ENCODE measurements at places on chromosomes 16 and 17.

DNA sequence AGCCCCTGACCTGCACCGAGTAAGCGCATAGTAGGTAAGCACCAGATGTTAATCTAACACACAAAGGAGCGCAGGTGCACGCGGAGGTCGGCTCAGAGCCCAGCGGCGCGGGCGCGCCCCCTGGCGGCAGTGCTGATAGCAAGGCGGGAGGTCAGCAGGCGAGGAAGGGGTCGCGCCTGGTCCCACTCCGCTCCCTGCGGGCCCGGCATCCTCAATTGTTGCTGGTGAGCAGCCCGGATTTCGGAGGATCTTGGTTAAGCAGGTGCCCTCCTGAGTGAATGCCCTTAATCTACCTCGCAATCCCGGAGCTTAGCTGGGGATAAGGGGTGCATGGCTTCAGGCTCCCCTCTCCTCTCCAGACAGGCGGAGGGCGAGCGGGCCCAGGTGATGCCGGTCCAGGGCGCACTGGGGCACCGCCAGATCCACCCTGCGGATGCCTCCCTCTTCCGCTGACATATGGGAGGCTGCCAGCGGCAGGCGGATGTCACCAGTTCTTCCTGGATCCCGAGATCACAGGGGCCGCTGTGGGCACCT, 4.0 kb upstream of the WNT3 start:
- DNase-seq, result peak; percentile 9

DNA sequence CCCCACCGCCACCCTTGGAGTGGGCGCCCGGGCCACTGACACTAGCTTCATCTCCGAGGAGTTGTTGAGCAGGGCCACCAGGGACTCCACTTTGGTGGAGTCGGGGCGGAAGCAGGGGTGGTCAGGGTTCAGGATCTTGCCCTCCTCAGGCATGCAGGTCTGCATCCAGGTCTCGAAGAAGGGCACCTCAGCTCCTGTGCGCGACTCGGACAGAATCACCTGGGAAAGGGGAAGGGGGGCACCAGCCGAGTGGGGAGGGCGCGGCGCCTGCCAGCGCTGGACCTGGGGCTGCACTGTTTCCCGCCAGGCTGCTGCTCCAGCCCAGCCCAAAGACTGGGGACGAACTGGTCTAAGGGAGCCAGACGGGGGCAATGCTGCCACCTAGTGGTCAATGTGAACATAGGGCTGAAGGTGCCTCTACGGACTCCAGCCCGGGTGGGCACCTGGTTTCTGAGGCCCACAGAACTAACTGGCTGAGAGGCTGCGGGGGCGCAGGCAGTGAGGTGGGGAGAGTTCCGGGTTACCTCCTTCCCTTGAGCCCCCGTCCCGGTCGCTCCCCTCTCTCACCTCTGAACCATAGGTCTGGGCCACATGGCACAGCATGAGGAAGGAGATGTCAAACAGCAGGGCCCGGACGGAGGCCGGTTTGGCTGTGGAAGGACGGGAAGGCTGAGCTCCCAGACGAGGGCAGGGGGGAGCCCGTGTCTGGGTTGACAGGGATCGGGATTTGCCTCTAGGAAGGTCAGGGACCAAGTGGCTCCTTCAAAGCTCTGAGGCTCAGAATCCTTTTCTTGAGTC, 11.8 kb downstream of the CSF3 start:
- DNase-seq, result peak; percentile 59

- no peak for DNase-seq
Observed at GRCh38 chr16:2015117-2015946, 4.3 kb upstream of the NPW start.

DNA sequence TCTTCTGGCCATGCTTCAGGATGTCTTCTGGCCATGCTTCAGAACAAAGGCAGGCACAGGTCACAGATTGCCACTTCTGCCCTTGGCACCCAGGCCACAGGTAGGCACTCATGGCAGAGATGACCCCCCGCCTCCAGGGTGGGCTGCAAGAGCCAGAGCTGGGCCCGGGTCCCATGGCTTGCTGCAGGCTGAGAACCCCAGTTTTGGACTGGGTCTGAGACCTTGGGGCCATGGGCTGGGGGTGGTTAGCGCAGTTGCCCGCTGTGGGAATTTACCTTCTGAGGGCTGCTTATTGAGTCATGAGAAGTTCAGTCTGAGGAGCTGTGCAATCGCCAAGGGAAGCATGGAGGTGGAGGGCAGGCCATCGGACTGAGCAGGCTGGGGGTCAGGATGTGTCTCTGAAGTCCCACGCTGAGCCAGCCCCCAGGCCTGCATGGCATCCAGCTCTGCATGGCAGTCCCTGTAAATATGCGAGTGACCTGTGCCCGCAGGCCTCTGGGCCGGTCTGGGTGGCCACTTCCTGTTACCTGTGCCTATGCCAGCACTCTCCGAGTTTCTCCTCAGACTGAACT, 1.7 kb downstream of the ANKRD13B start:
- no peak for DNase-seq

- DNase-seq, result no peak
Observed at GRCh38 chr16:73794994-73795393, 501.6 kb upstream of the PSMD7 start.

DNA sequence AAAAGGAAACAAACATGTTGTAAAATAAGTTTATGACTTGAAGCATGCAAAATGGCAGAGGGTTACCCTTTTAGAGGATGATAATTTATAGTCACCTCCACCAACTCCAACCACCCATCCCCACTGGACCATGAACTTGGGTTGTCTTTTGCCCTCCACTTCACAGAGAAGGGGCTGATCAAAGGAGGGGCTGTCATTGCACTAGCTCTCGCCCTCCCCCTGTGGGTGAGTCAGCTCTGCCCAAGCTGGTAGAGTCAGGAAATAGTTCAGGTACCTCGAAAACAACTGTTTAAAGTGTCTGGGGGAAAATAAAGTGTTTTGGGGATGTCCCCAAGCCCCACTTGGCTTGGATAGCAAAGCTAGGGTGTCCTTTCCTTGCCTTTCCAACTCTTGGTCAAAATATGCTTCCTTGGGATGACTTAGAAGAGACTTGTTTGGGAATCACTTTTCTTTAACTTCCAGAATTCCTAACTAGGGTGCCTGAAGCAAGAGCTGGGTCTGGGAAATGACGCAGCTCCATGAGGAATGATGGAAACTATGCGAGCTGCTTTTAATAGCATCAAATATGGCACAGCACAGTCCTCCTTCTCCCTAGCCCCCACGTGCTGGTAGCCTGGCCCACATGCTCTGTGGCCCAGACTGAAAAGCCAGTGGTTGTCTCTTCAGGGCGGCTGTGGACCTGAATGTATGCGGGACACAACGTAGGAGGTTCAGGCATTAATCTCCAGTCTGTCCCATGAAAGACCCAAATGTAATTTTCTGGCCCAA, 40.7 kb downstream of the TBX4 start:
- DNase-seq, result no peak

GRCh38 chr17:81578561-81579225, 26.5 kb upstream of the FAAP100 start:
- peak; percentile 11 for DNase-seq

GRCh38 chr16:75445298-75445697, 12.0 kb upstream of the CFDP1 start:
- DNase-seq, result no peak

DNA sequence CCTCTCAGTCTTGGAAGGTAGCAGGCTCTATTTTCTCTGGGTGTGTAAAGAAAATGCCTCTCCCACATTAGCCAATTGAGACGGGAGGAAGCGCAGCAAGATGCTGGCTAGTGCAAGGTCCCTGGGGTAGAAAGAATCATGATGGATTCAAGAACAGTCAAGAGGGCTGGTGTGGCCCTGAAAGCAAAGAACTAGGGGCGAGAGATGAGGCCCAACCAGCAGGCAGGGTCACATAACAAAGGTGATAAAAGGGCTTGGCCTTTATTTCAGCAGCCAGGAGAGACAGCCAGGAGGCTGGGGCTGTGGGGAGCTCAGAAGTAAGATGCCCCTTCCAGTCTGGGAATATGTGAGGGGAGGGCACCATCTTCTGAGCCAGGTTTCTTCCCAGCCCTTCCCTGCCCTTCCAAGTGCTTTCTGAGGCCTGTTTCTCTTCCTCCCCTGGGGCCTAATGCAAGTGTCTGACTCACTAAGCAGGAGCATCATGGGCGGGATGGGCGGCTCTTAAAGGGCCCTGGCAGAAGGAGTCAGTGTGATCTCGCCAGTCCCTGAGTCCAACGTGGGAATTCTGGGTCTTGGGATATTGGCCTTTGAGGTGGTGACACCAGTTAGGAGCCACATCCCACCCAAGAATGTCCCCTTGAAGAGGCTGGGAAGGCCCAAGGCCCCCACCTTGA, 3.9 kb upstream of the NLRC5 start:
- no peak for DNase-seq

DNA sequence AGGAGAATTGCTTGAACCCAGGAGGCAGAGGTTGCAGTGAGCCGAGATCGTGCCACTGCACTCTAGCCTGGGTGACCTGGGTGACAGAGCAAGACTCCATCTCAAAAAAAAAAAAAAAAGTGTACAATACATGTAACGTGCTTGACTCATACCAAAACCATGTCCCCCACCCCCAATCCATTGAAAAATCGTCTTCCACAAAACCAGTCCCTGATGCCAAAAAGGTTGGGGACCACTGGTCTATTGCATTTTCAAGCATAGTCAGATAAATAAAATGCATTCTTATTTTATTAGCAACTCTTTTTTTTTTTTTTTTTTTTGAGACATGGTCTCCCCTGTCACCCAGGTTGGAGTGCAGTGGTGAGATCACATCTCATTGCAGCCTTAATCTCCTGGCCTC, 52.1 kb downstream of the COPRS start:
- no peak for DNase-seq

GRCh38 chr16:58249388-58249779, 45.4 kb downstream of the PRSS54 start:
- DNase-seq, result no peak

GRCh38 chr17:34241062-34241461, 14.0 kb upstream of the CCL2 start:
- DNase-seq, result no peak

DNA sequence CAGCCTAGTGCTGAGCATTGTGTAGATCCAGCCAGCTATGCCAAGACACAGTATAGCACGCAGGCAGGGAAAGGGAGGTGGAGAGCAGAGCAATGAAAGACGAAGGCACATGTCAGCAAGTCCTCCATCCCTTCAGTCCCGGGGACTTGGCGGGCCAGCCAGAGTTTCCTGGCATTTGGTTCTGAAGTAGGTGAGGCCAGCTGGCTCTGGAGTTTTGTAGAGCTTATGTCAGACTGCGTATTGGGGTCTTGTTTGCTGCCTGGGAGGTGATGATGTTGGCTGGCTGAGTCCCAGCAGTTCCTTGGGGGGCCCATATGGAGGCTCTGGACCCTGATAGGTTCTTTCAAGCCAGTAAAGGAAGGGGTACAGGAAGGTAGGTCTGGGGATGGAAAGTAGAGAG, 55.7 kb upstream of the AKTIP start:
- no peak for DNase-seq

DNA sequence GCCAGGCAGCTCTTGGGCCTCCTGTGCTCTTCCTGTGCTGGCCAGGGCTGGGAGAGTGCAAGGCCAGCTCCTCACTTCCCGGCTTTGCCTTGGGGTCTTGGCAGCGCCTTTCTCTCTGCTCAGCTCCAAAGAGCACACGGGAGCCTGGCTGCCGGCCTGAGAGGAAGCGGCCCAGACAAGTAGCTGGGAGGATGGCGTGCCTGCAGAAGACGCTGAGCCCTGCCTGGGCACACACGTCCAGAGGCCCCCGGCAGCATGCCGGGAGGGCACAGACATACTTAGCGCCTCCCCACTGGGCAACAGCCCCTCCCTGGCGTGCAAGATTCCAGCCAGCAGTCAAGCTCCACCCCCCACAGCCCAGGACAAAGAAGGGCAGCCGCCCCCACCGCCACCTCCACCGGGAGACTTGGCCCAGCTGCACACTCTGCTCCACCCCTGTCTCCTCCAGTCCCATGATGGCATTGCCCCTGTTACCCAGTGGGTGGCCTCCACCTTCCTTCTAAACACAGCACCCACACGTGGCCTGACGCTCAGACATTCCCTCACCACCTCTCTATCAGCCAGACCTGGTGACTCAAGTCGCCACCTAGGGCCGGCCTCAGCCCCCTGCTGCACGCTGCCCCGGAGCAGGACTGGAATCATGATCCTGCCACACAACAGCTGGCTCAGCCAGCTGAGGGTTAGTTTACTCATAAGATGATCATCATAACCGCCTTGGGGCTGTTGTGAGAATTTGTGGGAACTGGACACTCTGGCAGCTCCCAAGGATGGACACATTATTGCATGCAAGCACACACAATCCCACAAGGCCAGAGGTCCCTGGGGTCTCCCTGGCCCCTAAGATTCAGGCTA, 12.4 kb downstream of the SGCA start:
- DNase-seq, result peak; percentile 32

GRCh38 chr17:83065660-83066542, 13.5 kb upstream of the METRNL start:
- no peak for DNase-seq

GRCh38 chr16:57041182-57042156, 50.9 kb upstream of the CPNE2 start:
- DNase-seq, result peak; percentile 81

- DNase-seq, result no peak
Observed at GRCh38 chr17:17876959-17877528, 40.3 kb upstream of the SREBF1 start.

DNA sequence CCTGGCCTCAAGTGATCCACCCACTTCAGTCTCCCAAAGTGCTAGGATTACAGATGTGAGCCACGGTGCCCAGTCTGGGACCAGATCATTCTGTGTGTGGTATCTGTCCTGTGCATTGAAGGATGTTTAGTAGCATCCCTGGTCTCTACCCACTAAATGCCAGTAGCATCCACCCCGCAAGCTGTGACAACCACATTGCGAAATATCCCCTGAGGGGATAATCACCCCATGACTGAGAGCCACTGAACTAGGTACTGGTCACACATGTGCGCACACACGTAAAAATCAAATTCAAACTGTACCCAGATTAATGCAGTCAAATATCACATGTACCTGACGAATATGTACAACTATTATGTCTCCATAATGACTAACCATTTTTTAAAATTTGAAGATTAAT, 35.8 kb downstream of the TEKT5 start:
- DNase-seq, result no peak

GRCh38 chr17:59284317-59284716, 47.1 kb upstream of the YPEL2 start:
- DNase-seq, result no peak

GRCh38 chr16:57027067-57027466, 37.7 kb downstream of the NLRC5 start:
- DNase-seq, result no peak

- no peak for DNase-seq
Observed at GRCh38 chr17:40316571-40317344, 7.8 kb downstream of the RARA start.

All from activated T-cell treated with anti-CD3 and anti-CD28 coated beads for 24 hours (primary cell).